ENCODE measurements at places on chromosomes 2 and 18.

- no peak for DNase-seq
These were observed 191.3 kb downstream of the MYO1B start for GRCh38 chr2:191436368-191437055.

- peak; percentile 46 for DNase-seq
These were observed 306.5 kb upstream of the TNP1 start for GRCh38 chr2:217166241-217166850.

DNA sequence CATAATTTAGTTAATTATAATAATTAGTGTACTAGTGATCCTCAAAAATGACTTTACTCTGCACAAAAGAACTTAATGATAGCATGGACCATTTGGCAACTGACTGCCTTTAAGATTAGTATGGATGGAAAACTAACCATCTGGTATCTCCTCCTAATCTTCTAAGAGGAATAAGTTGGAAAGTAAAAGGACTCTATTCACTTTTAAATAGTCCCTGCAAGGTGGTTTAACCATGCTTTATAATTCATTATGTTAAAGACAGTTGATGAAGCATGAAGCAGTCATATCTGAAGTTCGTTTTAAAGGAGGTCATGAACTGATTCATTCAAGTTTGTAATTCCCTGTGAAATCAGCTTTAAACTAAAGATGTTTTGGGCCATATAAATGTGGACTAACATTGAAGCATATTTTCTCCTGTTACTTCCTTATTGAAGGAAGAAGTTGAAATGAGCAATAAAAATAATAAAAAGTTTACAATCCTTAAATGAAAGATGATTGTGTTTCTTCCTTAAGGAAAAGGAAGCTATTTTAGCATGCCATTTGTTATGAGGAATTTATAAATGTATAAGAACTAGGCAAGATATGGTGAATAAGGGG is 446.0 kb downstream of the XIRP2 start:
- no peak for DNase-seq

GRCh38 chr18:78792094-78792493 is 187.5 kb upstream of the SALL3 start:
- no peak for DNase-seq

DNA sequence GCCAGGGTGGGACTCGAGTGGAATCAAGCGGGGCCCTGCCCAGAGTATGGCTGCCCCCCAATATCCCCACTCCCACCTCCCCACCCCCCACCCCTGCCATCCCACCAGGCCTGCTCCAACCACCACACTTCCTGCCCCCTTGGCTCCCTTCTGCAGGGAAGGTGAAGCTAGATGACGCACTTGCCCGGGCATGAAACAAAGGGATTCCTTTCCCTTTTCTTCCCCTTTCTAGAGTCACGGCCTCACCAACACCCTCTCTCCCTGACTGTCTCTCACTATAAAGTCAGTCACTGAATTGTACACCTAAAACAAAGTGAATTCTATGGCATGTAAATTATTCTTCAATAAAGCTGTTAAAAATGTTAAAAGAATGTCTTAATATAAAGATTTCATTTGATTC is 16.0 kb downstream of the ZBTB7C start:
- no peak for DNase-seq

DNA sequence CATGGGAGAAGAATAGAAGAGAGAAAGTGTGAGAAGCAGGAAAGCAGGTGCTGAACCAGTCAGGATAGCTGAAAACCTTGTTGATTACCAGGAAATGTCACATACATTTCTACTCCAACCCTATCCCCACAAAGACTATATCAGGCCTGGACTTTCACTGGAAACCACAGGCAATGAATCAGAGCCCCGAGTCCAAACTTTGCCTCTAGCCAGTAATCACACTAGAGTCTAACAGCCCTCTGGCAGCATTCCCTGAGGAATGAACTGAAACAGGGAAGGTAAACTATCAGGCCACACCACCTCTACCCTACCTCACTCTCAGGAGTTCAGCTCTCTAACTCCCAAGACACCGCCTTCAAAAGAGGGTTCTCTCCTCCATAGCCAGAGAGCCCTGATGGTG is 18.7 kb upstream of the IHH start:
- DNase-seq: no peak

DNA sequence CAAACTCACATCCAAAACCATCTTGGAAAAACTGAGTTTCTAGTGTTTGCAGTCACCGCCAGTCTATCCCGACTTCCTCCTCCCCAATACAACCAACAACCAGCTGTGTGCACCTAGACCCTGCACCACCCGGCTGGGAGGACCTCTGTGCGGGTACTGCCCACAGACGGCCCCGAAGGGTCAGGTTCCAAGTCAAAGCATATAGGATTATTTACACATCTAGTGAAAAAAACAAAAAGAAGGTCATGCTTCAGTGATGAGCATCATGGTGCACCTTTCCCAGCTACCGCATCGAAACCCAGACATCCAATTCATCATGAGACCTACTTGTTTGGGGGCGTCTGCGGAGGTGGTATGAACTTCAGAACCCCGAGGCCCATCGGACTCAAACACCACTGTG is 124.8 kb downstream of the ZNF516 start:
- DNase-seq: no peak

DNA sequence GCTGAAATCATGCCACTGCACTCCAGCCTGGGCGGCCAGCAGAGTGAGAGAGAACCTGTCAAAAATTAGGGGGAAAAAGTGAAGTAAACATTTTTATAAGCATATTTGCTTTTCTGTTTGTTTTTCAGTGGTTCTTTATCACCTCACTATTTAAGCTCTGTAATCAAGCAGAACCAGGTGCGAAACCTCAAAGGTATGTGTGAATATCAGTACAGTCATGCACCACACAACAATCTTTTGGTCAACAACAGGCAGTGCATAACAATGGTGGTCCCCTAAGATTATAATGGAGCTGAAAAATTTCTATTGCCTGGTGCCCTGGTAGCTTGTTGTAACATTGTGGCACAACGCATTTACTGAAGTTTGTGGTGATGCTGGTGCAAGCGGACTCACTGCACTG is 167.4 kb upstream of the STON1 start:
- no peak for DNase-seq

- DNase-seq: peak; percentile 99
These were observed 122.7 kb downstream of the COL6A3 start for GRCh38 chr2:237291138-237291792.

GRCh38 chr18:37476182-37476581 is 89.4 kb downstream of the CELF4 start:
- DNase-seq: peak; percentile 11

- DNase-seq: peak; percentile 64
These were observed 906.1 kb downstream of the SLC4A3 start for GRCh38 chr2:220533485-220533884.

GRCh38 chr2:239583879-239584859 is 183.3 kb upstream of the HDAC4 start:
- DNase-seq: no peak

- DNase-seq: no peak
These were observed 1.3 kb downstream of the LAMA3 start for GRCh38 chr18:23690505-23691068.

DNA sequence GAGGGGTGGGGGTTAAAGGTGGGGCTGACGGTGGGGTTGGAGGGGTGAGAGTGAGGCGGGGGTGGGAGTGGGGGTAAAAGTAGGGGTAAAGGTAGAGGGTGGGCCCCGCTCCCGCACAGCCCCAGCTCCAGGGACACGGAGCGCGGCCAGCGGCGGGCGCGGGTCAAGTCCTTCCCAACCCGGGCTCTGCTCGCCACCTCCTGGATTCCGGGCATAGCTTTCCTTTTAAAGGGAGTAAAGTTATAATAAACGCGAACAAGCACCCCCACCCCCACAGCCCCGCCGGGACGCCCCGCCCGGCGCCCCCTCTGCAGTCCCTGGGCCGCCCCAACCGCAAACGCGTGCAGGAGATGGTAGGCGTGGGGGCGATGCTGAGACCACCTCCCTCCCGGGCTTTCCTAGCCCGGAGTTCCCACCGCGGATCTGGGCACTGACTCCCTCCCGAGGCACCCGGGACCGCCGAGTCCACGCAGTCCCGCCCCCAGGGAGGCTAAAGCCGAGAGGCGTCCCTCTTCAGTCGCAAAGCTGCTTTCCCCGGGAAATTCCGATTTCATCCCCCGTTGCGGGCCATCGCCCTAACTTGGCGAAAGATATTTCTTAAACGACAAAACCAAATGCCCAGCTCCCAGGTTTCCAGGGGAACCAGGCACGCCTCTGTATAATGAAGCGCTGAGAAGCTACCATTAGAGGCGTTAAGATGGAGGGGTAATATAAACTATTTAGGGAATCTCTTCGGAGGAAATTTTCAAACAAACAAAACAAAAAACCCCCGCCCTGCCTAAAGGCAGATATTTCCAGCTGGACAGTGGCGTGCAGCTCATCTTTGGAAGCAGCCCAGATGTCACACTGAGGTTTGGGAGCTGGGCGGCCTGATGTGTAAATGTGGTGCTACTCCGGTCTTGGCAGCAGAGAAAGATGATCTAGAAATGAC is at the start of gene LIMS2:
Gene LIMS2 (minus strand): TSS at position 200 of the 931 bp plus-strand sequence. CDS start 506 bp downstream, outside the sequence.
- DNase-seq: peak; percentile 77
